Activated T-cell treated with anti-CD3 and anti-CD28 coated beads, Interleukin-2, amount 50 U/mL, for 72 hours (primary cell): ENCODE measurements at places on chromosomes 4 and X. TPM values are rescaled to one million over a fixed set of nuclear protein-coding genes. Genes with fewer than 3 reads are reported as not detected.

GRCh38 chr4:38512840-38513239 is 151.2 kb upstream of the KLF3 start:
- DNase-seq = no peak

DNA sequence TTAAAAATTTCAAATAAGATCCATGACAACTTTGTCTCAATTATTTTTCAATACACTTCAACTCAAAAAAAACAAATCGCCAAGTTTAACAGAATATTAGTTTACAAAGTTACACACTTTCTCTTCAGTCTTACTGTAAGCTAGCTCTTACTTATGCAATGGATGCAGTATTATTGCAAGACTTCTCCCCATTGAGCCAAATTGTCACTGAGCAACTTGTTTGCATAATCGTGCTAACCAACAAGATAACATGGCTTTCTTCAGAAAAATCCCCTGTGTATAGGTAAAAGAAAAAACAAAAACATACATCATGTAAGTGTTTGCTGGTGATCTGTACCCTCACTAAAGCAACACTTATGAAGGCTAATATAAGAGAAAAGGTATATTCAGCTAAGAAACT is 18.9 kb downstream of the DNAJB14 start:
- no peak for DNase-seq

DNA sequence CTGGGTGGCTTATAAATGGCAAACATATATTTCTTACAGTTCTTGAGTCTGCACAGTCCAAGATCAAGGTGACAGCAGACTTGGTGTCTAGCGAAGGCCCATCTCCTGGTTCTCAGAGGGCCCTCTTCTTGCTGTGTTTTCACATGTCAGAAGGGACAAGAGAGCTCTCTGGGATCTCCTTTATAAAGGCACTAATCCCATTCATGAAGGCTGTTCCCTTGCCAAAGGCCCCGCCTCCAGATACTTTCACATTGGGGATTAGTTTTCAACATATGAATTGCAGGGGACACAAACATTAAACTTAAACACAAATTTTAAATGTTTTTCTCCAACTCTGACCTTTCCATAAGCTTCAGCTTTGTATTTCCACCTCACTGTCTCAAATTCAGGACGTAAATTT is 1135.0 kb upstream of the TENM3 start:
- no peak for DNase-seq

DNA sequence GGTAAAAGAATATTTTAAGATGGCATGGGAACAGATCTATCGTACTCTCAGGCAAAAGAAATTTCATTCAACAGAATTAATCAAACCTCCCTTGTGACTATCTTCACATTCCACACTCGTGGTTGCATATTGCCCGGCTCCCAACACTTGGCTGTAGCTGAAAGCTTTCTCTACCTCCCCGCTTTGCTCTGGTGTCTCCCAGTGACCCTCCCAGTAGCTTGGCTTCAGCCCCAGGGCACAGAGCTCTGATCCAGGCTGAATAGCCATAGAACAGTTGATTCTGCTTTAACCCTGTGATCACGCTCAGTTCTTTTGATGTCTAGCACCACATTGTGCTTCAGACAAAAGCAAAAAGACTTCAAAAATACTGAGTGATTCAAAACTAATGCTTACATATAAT is 24.6 kb downstream of the SLC7A11 start:
- DNase-seq = no peak

DNA sequence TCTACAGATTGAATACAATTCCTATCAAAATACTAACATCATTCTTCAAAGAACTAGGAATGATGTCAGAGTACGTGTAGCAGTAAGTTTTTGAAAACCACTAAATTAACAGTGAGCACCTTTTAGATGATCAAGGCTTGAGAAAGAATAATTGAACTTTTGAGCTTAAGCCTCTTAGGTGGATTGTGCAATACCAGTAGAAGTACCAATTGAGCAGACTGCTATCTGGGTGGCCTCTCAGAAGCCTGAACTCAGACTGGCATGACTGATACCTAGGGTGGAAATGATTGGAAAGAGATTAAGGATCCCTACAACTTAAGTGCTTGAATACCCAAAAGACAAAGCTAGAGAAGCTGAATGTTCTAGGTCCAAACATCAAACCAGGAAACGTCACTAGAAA is 200.3 kb upstream of the GALNTL6 start:
- DNase-seq = no peak

Gene ASB5
- not detected for total RNA-seq

DNA sequence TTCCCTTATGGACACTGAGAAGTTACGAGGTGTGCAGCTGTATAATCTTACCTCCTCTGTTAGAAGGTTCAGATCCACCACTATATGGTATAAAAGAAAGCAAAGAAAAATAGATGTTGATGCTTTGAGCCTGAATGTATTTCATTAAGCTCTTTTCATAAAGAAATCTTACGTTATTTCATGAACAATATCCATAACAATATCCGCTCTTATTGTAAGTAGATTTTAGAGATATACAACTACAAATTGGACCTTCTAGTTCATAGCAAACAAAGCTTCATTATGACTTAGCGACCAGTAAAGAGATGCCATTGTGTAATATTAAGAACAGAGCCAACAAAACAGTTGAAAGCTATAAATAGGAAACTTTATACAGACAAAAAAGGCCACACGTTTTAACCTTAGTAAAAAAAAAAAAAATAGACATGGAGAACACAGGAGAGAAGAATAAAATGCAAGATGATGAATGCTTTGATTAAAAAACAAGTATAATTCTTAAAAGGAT is 203.6 kb downstream of the PDGFC start:
- no peak for DNase-seq

Gene SPANXD
- total RNA-seq = not detected
